Effector memory CD8-positive, alpha-beta T cell (primary cell): ENCODE measurements at places on chromosomes 13 and 19.

DNA sequence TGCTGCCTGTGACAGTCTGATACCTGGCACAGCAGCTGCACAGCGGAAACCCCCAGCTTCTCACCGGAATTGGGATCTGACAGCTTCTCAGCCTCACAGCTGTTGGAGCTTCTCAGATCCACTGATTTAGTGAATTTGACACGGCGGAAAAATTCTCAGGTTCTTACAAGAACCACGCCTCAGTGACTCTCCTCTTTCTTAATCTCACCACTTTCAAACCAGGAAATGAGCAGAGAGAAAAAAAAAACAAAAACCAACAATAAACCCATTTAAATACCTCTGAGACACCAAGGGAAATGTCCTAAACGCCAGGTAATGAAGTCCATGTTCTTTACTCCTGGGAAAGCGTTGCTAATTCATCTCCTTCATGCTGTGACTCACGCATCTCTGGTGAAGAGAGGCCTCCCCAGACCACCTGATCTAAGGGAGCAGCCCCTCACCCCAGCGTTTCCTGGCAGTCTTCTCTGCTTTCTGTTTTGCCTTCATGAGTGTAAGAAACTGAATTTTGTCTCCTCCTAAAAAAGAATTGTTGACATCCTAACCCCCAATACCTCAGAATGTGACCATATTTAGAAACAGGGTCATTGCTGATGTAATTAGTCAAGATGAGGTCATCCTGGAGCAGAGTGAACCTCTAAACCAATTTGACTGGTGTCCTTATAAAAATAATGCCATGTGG, 15.9 kb upstream of the IZUMO2 start:
- no peak for DNase-seq

DNA sequence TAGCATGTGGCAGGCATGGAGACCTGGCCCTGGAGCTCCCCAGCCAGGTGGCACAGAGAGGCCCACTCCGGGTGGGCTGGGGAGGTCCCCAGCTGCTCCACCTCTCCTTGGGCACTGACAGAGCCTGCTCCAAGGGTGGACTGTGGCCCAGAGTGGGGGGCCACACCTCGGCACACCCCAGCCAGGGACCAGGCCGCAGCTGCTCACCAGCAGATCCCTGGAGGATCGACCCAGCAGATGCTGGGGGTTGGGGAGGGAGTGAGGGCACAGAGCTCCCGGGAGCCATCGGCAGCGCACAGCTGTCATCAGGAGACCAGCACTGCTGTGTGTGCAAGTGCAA, 72.0 kb upstream of the KCTD15 start:
- no peak for DNase-seq

GRCh38 chr19:49333811-49334288, 1.4 kb upstream of the CD37 start:
- DNase-seq: peak; percentile 59

- DNase-seq: no peak
Observed at GRCh38 chr19:11286312-11286974, 9.5 kb upstream of the TSPAN16 start.

GRCh38 chr19:39814595-39814994, 19.4 kb downstream of the DYRK1B start:
- DNase-seq: no peak

DNA sequence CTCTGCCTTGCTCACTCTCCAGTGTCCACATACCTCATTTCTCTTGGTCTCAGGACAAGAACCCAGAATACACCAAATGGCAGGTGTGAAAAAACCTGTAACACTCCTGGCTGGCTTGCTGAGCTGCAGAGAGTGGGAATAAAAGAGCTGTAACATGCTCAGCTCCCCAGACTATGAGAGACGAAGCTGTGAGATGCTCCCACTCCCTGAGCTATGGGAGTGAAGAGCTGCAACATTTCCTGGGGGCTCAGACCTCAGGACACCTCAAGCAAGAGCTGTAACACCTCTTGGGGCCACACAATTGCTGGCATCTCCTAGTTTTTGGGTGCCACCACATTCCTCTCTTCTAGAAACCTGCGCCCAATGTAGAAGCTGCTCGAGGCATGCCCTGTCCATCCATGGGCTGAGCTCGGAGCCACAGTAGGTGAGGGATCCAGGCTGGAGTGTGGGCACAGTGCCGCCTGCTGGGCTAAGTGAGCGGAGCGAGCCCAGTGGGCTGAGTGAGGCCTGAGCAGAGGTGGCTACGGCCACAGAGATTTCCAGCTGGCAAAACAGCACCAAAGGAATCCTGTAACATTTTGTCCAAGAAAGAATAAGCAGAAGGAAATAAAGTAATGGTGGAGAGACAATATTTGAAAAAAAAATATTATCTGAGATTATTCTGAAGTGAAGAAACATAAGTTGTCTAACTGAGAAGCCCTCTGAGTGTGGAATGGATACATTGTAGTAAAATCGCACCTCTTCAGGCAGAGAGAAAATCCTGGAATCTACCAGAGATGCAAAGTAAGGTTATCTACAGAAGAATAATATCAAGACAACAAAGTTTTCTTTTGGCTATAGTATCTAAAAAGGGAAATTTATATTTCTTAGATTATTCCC, 186.2 kb upstream of the PCDH9 start:
- no peak for DNase-seq

- no peak for DNase-seq
Observed at GRCh38 chr19:49637821-49638738, 1.9 kb downstream of the RRAS start.

DNA sequence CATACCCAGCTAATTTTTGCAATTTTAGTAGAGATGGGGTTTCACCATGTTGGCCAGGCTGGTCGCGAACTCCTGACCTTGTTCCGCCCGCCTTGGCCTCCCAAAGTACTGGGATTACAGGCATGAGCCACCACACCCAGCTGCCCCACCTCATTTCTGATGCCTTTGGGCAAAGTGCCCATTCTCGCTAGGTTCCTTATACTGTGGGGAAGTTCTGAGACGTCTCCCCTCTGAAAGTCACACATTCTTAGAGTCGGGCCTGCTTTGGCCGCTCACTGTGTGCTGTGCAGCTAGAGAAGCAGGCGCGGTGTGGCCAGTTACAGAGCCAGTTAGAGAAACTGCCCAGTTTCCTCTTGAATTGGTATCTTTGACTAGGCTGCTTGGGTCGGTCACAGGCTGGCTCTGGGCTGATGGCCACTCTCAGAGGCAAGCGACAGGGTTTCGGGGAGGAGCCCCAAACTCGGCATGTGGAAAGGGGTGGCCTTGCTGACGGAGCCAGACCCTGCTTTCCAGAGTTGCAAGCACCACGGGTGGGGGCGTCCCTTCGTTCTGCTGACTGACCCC, 18.0 kb downstream of the PRAM1 start:
- no peak for DNase-seq

DNA sequence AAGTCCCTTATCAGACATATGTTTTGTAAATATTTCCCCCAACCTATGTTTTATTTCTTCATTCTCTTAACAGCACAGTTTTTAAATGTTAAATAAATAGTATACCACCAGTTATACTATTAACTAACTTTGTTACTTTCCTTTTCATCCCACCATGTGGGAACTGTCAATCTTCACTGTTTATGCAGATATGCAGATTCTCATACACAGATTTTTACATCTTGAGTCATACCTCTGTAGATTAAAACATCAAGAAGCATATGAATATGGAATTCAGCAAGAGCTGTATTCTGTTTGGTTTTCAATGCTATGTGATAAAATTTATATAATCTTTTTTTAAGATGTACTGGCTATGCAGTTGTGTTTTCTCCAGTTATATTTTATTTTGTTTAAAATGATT, 566.3 kb downstream of the LIG4 start:
- DNase-seq: no peak

DNA sequence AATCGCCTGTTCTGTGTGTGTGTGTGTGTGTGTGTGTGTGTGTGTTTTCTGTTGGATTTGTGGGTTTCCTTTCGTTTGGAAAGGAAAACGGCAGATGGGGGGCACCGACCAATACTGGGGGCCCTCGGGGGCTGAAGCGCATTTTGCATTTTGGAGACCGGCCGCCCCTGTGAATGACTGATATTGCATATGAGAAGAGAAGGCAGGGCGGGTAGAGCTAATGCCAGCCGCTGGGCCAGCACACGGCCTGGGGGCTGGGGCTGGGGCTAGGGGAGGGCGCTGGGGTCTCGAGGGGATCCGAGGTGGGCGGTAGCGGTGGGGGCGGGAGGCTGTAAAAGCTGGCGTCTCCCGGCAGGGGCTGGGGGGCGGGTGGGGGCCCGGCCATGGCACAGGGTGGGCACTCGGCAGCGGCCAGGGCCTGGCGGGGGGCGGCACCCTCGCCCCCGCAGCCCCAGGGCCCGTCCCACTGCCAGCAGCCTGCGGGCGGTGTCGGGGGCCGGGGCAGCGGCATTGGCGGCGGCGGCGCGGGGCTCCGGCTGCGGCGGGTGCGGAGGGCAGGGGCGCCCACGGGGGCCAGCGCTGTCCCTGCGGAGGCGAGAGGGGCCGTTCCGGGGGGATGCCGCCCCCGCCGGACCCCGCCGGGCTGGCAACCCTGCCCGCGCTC, 11.2 kb downstream of the ANO8 start:
- DNase-seq: no peak

DNA sequence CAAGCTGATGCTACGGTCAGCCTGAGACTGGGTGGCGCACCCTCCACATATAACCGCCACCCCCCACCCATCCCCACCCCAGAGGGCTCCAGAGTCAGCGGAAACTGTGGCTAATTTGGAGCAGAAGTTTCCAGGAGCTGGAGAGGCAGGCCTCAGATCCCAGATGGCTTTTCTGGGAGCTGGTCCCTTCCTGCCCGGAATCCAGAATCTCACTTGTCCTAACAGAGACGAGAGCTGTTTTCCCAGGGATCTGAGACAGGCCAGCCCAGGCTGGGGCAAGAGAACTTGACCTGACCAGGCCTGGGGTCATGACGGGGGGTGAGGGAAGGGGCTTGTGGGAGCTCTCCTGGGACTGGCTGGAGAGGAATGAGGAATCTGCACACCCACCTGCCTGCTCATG, 6.5 kb downstream of the EPHX3 start:
- DNase-seq: no peak
